NB4 (cell line): ENCODE measurements at places on chromosomes 1 and 21.

GRCh38 chr1:36397083-36397377 lies 678 bp downstream of the LSM10 start:
- DNase-seq, result no peak

DNA sequence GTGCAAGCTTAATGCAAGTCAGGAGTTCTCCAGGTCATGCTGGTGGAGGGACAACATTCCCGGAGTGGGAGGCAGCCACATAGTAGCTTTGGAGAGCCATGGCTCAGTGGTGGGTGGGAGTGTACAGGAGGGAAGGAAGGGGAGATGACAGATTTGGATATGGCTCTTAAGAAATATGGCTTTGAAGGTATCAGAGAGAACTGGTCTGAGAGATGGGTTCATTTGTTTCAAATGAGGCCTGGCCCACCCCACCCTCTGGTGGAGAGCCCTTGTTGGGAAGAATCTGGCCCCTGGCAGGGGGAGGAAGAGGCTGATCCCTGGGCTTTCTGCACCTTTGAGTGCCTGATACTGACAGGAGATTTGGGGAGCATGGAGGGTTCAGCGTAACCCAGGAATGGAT lies 6.1 kb downstream of the DMBX1 start:
- no peak for DNase-seq

GRCh38 chr1:77652268-77652667 lies 30.2 kb downstream of the ZZZ3 start:
- no peak for DNase-seq

DNA sequence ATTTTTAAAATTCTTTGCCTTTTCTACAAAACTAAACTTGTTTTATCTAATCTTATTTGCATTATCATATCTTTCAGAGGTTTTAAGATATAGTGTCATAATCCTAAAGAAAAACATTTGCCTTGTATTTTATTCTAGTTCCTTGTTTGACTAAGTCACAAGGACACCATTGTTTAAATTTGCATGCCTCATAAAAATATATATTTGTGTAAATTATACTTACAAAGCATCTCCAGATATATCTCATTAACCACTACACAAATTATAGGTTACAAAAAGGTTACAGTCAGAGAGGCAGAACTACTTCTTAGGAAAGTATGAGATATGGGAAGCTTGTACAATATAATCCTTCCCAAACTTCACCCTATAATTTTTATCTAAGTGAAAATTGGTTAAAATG lies 4.2 kb upstream of the RGS13 start:
- no peak for DNase-seq

DNA sequence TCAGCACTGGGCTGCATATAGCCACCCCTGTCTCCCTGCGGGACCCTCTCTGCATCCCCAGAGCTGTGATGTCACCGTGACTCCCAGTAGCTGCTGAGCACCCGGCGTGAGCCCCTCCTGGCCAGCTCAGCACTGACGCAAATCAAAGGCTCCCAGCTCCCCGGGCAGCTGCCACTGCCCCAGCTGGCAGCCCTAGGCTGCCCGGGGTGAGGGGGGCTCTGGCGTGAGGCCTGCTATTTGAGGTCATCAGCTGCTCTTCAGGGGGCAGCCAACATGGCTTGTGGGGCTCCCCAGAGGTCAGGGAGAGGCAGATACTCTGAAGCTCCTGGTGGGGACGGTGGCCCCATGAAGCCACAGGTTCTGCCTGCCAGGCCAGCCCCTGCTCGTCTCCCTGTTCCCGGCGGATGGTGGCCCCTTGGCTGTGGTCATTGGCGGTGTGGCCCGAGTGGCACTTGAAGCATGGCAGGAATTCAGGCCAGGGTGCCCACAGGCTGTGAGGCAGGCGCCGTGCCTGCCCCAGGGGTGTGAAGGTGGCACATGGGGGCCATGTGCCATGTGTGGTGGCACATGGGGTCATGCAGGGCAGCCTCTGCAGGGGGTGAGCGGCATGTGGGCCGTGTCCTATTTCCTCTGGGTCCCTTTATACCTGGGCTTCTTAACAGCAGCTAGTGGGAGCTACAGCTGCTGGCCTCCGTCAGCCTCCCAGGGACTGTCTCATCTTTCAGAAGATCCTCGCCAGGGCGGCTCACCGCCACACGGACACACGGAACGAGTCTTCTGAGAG lies 85.4 kb downstream of the SIK1 start:
- DNase-seq, result no peak

GRCh38 chr1:73401666-73402065 lies 796.3 kb downstream of the LRRIQ3 start:
- peak; percentile 1 for DNase-seq

DNA sequence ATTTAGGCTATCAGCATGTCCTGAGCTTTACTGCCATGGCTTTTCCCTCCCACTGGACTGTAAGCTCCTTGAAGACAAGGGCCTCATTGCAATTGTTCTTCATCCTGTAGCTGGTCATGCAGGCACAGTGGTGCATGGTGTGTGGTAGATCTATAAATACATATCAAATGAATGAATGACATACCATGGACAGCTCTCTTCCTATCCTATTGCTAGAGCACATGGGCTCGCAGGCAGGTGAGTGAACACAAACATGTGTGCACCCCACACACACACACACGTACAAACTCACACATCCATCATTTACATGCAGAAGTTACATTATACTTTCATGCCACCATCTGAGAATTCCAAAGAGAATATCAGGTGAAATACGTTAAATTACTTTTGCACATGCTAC lies 172.9 kb upstream of the RUNX1 start:
- DNase-seq, result peak; percentile 42

DNA sequence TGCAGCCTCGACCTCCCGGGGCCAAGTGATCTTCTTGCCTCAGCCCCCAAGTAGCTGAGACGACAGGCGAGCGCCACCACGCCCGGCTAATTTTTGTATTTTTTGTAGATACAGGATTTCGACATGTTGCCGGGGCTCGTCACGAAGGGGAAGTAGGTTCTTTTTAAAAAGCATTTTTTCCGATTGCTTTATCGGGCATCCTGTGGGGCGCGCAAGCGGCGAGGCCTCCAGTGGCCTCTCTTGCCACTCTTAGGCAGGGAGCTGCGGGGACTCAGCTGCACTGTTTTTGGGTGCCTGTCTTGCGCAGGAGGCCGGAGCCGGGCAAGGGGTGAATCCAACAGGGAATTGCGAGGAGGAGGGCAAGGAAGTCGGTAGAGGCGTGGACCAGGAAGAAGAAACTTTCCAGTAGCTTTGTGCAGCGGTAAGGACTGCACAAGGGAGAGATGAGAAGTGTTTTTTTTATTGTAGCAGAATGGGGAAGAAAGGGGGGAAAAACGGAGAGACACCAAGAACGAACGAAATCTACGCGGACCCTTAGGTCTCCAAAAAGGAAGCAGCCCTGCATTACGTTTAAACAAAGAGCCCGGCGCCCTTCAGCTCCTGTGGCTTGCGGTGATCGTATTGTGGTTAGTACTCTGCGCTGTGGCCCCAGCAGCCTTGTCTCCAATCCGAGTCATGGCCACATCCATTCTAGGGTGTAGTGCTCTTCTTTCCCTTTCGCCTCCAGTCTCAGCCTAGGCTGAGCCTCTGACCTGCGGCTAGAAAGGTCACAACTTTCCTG lies 164.8 kb downstream of the PPIAL4G start:
- DNase-seq, result peak; percentile 94
